ENCODE measurements at places on chromosomes 6 and 20.

GRCh38 chr6:162636167-162636566 is 91.4 kb downstream of the PRKN start:
- no peak for DNase-seq
- no peaks in the 10 kb centered on the region for H3K36me3 ChIP-seq
- H3K4me1 ChIP-seq: no peaks in the 10 kb centered on the region

- no peak overlapping the region for H3K27ac ChIP-seq
- no peaks in the 10 kb centered on the region for H3K36me3 ChIP-seq
- no peak overlapping the region for H3K4me3 ChIP-seq
- DNase-seq: no peak
These were observed 244.3 kb upstream of the CHD6 start for GRCh38 chr20:41862476-41862875.

- no peaks in the 10 kb centered on the region for H3K36me3 ChIP-seq
- no peak overlapping the region for H3K27ac ChIP-seq
- H3K4me1 ChIP-seq: no peaks in the 10 kb centered on the region
- DNase-seq: no peak
- H3K4me3 ChIP-seq: no peak overlapping the region
- no peaks in the 10 kb centered on the region for H3K27me3 ChIP-seq
These were observed 1034.9 kb downstream of the EYS start for GRCh38 chr6:64672131-64672530.

- H3K36me3 ChIP-seq: no peaks in the 10 kb centered on the region
- H3K4me1 ChIP-seq: no peaks in the 10 kb centered on the region
- DNase-seq: no peak
- no peak overlapping the region for H3K27ac ChIP-seq
These were observed 58.3 kb upstream of the TSHZ2 start for GRCh38 chr20:52913650-52914387.

GRCh38 chr6:40394381-40394780 is 192.8 kb downstream of the LRFN2 start:
- H3K27me3 ChIP-seq: peaks cover 6% of the 10 kb centered on the region
- no peak overlapping the region for H3K4me3 ChIP-seq
- no peaks in the 10 kb centered on the region for H3K36me3 ChIP-seq
- no peaks in the 10 kb centered on the region for H3K4me1 ChIP-seq
- H3K27ac ChIP-seq: no peak overlapping the region
- DNase-seq: no peak

DNA sequence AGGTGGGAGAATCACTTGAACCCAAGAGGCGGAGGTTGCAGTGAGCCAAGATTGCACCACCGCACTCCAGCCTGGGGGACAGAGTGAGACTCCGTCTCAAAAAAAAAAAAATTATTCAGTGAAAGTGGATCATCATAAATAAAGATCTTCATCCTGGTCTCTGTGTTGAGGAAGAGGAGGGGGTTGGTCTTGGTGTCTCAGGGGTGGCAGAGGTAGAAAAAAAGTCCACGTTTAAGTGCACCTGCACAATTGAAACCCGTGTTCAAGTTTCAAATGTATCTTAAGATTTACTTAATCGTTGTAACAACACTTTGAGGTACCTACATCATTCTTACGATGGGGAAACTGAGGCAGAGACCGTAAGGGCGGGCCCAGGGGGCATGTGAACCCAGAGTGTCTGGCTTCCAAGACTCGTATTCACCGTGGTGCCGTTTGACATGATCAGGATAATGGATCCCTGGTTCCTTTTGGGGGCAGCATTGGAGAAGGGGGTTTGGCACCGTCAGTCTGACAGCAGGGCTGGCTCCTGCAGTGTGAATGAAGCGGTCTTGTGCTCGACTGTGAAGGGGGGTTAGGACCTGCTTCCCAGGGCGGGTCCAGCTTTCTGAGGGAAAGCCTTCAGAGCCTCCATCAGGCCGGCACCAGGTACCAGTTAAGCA is 32.9 kb upstream of the ID1 start:
- no peaks in the 10 kb centered on the region for H3K27me3 ChIP-seq
- DNase-seq: no peak
- H3K27ac ChIP-seq: peak overlapping the region; percentile 99
- peaks cover 63% of the 10 kb centered on the region for H3K4me1 ChIP-seq
- peaks cover 2% of the 10 kb centered on the region for H3K36me3 ChIP-seq

GRCh38 chr6:158226655-158227512 is 58.7 kb downstream of the GTF2H5 start:
- DNase-seq: no peak
- no peak overlapping the region for H3K4me3 ChIP-seq
- H3K27ac ChIP-seq: no peak overlapping the region
- H3K4me1 ChIP-seq: peaks cover 10% of the 10 kb centered on the region

All from Panc1 (cell line).